ENCODE measurements at places on chromosomes 2 and 18.

DNA sequence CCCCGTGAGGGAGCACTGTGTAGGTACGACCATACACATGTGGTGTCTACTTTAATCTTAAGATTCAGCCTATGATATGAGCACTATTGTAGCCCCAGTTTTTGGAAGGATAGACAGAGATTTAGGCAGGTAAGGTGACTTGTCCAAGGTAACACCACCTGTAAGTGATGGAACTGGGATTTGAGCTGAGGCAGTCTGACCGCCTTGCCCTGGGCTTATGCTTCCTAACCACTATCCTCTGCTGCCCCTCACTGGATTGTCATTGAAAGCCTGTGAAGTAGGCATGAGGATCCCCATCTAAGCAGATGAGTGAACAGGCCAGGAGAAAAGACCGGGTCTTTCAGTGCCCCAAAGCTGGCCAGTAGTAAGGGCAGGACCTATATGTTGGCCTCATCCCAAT lies 343.8 kb downstream of the CYRIA start:
- peak; percentile 43 for DNase-seq

DNA sequence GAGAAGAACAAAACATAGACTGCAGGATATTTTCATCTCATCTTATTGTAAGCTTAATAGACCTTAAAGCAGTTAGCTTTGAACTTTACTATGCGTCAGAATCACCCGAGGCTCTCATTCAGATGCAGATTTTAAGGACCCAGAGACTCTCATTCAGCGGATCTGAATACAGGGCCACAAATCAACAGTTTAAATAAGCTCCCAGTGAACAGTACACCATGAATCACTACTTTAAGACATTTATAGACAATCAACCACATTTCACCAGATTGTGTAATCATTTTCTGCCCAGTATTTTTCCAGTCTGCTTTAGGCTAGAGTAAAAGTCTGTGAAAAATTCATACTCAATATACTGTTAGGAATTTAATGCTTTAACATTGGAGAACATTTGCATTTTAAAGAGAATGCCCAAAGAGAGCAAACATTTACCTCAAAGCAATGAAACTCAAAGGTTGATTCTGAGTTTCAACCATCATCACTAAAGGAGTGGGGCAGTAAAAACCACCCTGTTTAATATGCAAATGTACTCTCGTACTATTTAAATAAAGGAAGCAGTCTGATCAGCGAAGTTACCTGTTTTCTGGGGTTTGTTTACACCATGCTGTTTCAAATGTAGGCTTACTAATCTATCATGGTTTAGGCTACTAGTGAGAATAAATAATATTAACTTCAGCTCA lies 11.0 kb upstream of the ALPK2 start:
- no peak for DNase-seq

DNA sequence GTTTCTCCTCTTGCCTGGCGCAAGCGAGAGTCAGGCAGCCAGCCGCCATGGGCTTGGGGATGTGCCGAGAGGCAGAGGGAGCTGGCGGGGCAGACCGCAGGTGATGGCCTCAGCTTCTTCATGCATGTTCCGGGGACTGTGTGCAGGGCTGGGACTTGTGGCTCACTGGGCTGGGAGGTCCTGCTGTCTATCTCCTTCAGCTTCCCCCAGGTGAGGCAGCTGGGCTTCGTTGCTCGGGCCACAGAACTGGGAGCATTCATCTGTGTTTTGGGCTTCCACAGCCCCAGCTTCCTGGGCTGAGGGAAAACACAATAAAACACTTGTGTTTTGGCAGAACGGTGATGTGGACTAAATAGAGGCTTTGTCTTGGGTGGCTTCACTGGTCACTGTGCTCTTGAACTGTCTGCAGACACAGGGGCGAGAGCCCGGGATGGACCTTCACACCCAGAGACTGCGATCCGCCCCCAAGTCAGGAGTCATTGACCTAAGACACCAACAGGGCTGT lies 93.5 kb downstream of the DYSF start:
- no peak for DNase-seq

DNA sequence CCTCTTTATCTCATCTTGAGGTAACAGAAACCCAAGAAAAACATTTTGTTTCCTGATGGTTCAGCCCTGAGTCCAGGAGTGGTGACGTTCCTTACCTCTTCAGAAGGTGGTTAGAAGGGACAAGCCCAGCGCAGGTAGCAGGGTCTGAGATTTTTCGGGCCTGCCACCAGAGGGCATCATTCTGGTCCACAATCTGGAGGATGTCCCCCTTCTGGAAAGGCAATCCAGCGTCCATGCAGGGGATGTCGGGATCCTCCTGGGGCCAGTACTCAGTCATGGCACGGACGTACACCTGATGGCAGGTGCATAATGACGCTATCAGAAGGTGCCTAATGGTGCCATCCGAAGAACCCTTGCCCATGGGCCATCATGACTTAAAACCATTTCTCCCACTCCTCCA lies 17.7 kb downstream of the MPP4 start:
- DNase-seq, result peak; percentile 61

DNA sequence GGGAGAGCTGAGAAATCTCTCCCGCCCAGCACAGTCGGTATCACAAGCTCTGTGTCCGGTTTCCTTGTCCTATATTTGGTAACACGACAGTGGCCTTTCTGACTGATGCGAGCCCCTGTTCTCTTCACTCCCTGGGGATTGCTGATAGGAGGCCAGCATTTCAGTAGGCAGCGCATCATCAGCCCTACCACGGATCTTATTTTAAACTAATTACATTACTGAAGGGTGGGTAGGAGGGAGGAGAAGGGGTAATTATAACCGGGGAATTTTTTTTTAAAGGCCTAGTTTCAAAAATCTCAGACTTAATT lies 125.6 kb upstream of the LGALSL start:
- no peak for DNase-seq

GRCh38 chr2:158777077-158777476 lies 18.0 kb upstream of the DAPL1 start:
- DNase-seq, result no peak

DNA sequence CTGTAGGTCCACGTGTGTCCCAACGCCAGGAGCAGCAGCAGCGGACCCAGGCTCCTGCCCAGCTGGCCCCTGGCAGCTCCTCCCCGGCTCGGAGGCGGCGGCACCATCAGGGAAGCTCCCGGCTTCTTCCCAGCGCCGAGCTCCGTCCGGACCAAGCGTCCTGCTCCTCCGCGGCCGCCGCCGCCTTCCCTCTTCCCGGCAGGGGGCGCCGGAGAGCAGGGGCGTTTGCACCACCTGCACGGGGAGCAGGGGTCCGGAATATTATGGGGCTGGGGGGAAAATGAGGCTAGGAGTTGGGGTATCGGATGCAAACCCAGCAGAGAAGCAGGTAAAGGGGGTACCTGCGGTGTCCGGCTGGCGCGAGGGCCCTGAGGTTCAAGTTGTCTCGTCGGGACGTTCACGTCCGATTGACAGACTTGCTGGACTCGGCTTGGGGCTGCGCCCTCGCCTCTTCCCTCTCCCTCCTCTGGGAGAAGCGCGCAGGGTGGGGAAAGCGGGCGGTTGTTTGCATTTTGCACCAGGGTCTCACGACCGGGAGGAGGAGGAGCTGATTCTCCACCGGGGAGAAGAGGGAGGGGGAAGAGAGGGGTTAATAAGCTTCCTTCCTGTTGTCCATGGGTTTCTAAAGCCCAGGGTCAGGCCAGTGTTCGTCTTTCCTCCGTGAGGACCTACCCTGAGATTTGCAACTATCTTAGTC lies at the start of gene CCBE1:
CCBE1 (minus strand) TSS at position 188 of the 697 bp plus-strand sequence.
- DNase-seq, result peak; percentile 88
